Activated T-cell treated with anti-CD3 and anti-CD28 coated beads, Interleukin-2, amount 50 U/mL, for 4 hours (primary cell): ENCODE measurements at places on chromosomes 12 and 14. TPM values are rescaled to one million over a fixed set of nuclear protein-coding genes. Genes with fewer than 3 reads are reported as not detected.

DNA sequence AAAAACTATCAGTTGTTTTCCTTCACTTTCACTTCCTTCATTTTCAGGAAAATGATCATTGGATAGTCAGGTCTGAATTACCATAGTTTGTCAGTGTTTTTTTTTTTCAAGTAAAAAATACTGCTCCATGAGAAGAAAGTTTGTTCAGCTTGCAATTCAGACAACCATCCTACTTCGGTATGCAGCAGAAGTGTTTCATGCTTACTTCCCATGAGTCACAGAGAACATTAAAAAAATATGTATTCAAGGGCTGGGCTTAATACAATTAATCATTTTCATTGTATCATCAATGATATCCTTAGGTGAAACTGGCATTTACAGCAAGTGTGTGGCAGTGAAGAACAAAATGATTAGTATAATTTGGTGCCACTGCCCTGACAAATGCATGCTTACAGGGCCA, 21.6 kb downstream of the PYM1 start:
- DNase-seq, result no peak

DNA sequence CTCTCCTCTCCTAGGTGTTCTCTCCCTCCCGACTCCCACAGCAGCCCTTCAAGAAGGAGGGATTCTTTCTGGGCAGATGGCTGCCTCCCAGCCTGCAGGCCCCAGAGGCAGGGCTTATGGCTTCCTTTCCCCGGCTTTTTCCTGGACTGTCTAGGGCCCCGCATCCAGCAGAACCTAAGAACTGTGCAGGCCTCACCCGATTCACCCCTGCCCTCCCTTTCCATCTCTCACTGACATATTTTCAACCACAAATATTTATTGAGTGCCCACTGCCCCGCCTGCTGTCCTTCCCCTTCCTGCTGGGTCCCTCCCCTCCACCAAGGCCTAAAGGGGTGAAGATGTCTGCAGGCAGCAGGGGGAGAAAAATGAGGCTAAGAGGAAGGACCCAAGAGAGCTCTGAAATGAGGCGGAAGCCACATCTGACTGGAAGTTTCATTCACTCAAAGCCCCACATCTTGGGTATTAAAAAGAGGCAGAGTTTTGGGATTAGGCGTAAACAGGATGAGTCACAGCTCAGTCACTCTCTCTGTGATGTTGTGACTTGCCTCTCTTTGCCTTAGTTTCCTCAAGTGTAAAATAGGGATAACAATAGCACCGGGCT, 2.9 kb downstream of the SCNN1A start:
- DNase-seq, result no peak

DNA sequence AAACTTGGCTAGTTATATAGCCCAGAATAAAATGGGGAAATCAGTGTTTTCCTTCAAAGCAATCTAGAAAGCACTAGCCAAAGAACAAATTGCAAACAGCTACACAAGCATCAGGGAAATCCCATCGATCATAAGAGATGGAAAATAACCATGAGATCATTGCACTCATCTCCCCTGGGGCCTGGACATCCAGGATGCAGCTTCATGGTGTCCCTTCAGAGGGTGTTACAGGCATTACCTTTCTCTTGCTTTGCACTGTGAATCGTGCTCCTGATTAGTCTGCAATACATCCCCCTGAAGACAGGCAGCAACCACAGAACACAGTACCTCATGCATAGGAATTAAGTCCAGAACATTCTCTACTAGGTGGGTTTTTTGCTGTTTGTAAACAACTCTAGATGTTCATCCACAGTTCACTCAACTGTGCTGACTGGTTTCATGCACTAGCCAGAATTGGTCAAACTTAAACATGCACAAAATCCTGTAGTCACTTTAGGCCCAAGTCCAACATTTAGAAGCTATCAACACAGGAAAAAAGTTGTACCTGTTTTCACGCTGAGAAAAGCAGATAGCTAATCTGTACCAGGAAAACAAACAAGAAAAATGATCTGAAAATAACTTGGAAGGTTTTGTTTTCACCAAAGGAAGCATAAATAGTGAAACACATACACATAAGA, 120.1 kb downstream of the ZFP36L1 start:
- DNase-seq, result no peak

GRCh38 chr14:91899213-91899612, 31.9 kb upstream of the TC2N start:
- DNase-seq, result no peak

DNA sequence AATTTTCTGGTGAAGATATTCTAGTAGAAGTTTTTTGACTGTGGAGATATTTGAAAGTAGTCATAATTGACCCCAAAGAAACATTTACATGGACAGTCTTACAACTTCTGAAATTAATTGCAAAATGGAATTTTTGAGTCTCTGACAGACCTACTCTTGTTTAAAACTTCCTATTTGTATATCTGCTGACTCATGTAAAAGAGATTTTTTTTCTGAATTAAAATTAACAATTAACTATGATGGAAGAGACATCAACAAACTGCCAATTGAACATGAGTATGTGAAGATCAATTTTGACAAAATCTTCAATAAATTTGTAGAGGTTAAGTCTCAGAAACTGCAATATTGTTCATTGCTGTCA, 108.5 kb upstream of the MAX start:
- no peak for DNase-seq

- no peak for DNase-seq
These were observed 285.2 kb downstream of the NAV3 start for GRCh38 chr12:78115889-78116288.

DNA sequence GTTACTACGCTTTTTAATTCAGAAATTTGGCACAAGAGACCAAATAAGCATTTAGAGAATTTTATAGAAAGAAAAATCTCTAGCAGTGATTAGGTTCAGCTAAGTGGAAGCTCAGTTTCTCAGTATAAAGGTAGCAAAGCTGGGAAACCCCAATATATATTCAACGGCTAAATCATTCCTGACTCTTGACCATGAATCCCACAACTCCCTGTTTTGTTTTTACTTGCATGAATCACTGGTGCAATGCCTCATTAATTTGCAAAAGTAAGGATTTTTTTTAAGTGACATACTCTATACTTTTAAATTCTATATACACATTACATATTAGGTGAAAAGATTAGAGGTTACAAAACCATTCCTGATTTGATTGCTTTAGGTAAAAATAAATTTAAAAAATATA, 74.3 kb upstream of the PLEKHG7 start:
- no peak for DNase-seq

GRCh38 chr14:41830714-41831406, 224.2 kb downstream of the LRFN5 start:
- no peak for DNase-seq

DNA sequence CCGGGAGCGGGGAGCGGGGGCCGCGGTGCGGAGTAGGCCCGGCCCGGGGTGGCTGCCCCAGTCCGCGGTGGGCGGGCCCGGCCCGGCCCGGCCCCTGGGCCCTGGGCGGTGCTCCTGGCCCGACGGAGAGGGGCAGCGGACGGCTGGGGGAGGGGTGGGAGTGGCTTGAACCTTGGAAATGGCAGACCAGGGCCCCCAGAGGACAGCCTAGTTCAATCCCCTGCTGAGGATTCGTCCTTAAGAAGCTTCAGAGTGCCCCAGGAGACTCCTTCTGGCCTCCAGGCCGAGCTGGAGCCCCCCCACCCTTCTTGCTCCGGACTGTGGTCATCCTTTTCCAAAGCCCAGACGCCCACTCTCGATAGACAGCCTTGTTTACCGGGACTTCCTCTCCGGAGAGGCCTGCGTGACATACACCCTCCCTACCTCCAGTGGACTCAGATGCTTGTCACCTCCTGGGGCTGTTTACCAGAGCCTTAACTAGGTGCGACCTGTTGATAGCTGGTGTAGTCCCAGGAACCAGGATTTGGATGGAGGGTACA, 458 bp downstream of the KHNYN start:
- DNase-seq, result no peak

- no peak for DNase-seq
These were observed 164.7 kb upstream of the CCND2 start for GRCh38 chr12:4108803-4109345.

DNA sequence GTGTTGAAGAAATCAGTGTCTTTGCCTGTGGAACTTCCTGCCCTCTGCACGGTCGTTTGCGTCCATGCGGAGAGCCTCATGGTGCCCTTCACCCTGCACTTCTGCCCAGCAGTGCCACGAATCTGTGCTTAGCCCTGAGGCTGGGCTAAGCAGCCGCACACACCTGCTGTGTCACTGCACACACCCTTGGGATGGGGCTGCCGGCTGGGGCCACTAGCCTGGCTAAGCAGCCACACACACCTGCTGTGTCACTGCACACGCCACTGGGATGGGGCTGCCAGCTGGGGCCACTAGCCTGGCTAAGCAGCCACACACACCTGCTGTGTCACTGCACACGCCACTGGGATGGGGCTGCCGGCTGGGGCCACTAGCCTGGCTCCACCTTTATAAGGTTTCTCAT, 188.5 kb downstream of the KIF26A start:
- no peak for DNase-seq

DNA sequence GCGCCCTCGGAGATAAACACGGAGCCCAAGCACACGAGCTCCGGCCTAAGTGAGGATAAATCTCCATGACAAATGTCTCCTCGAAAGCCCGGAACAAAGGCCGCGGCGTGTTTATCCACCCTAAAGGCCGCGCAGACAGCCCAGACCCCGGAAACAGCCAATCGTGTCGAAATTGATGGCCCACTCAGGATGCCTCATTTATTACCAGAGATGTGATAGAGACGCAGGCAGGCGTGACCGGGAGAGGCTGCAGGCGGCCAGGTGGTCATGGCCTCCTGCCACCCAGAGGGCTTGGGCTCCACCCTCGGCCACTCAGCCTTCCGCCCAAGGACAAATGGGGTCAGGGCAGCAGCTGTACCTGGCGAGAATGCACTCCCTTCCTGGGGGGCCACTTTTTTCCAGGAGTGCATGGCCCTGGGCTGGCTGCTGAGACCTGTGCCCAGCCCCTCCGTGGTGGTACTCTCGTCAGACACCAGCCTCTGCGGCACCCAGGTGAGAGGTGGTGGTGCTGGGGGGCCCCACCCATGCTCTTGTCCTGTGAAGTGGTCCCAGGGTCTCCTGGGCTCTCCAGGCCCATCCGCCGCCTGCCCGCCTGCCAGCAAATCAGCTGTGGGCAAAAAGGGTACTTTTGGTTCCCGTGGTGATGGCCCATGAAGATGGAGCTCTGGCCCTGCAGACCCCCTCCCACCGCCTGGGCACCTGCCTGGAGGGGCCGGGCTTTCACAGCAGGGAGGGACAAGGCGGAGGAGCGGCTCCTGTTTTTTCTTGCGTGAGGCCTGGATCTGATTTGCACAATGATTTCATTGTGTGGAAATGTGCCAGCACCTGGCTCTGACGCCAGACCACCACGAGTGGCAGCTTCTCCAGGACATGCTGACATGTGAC, 211.5 kb upstream of the C14orf180 start:
- DNase-seq, result no peak

DNA sequence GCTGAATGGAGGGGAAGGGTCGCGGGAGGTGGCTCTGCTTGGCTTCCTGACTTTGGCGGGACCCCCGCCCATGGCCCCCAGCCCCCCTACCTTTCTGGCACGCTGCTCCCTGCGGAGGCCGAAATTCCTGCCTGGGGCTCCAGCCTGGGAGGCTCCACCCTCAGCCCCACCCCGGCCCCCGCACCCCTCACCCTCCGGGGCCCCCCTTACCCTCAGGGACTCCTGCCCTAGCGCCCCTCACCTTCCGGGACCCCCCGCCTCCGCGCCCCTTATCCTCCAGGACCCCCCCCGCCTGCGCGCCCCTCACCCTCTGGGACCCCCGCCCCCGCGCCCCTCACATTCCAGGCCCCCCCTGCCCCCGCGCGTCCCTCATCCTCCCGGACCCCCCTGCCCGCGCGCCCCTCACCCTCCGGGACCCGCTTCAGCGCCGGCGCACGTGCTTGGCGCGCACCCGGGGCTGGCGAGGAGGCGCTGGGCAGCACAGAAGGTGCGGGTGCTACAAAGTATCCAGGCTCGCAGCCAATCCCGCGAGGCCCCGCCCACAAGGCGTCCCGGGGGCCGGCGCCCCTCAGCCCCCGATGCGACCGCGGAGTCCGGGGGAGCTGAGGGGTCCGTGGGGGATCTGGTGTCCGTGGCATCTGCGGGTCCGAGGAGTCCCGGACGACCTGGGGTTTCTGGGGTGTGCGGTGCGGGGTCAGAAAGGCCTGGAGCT, at the start of gene ANHX:
Gene ANHX (minus strand): TSS at position 477 of the 712 bp plus-strand sequence. CDS start 1,521 bp downstream, outside the sequence.
- DNase-seq, result no peak

DNA sequence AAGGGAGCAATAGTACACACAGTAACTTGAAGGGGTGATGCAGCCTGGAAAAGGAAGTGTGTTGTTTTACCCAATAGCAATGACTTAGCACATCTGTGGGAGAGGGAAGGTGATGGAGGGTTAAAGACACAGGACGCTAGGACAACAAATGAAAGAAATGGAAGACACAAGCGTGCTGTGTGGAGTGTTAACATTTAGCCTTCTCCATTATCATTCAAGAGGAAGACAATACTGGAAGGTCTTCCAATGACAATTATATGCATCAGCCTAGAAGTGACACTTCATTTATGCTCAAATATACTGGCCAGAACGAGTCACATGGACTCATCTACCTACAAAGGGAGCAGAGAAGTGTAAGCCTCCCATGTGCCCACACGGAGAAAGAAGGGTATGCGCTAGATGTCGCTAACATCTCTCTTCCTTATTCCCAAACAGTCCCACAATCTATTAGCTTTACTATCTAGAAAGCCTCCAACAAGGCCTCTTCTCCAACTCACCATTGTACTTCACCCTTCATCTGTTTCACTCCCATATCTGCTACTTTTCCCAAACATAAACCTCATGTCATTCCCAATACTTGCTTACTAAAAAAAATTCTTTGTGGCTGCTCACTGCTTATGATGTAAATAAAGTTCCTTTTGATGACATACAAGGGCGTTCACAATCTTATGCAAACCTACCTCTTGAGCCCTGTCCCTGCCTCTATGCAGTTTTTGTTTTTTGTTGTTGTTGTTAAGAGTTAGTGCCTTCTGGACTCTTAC, 20.3 kb downstream of the PPM1H start:
- DNase-seq, result no peak

GRCh38 chr14:93676416-93676958, 111.8 kb downstream of the PRIMA1 start:
- DNase-seq, result no peak

The FLVCR2 gene
- 5.3 TPM for total RNA-seq

The GALNT4 gene
- 5.5 TPM for total RNA-seq

The LMNTD1 gene
- total RNA-seq, result not detected

The SERPINA9 gene
- total RNA-seq, result not detected

The SEC23A gene
- 33.8 TPM for total RNA-seq

The PTPRB gene
- total RNA-seq, result 0.05 TPM

The GZMB gene
- 1,078 TPM for total RNA-seq
